ENCODE measurements at places on chromosomes 11 and 22.

DNA sequence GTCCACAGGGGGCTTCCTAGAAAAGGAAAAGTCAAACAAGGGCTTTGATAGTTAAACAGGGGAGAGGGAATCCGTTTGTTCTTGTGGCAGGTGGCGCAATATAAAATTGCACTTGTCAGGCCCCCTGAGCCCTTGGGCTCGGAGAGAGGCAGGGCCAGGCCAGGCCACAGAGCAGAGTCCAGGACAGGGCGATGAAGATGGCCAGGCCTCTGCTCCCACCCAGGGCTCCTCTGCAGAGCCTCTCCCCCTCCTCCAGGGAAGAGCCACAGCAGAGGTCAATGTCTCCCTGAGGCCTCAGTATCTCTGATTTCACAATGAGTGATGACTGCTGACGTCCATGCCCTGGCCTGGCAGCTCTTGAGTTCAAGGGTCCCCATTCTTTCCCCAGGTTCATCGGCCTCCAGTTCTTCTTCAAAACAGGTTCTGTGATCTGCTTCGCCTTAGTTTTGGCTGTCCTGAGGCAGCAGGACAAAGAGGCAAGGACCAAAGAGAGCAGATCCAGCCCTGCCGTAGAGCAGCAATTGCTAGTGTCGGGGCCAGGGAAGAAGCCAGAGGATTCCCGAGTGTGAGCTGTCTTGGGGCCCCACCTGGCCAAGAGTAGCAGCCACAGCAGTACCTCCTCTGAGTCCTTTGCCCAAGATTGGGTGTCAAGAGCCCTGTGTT is 36.4 kb upstream of the TPBGL start:
- no peak for DNase-seq

- no peak for DNase-seq
These were observed 16.3 kb downstream of the NECTIN1 start for GRCh38 chr11:119712459-119713358.

GRCh38 chr11:124717421-124717785 is 22.3 kb upstream of the NRGN start:
- no peak for DNase-seq

GRCh38 chr11:120642196-120642894 is 130.8 kb downstream of the GRIK4 start:
- no peak for DNase-seq

GRCh38 chr22:30393885-30394284 is 2.9 kb upstream of the SEC14L2 start:
- DNase-seq: no peak

GRCh38 chr22:39144101-39144767 is 8.2 kb downstream of the CBX7 start:
- DNase-seq: peak; percentile 24

GRCh38 chr11:911031-911889 is 650 bp upstream of the CHID1 start:
- peak; percentile 73 for DNase-seq

DNA sequence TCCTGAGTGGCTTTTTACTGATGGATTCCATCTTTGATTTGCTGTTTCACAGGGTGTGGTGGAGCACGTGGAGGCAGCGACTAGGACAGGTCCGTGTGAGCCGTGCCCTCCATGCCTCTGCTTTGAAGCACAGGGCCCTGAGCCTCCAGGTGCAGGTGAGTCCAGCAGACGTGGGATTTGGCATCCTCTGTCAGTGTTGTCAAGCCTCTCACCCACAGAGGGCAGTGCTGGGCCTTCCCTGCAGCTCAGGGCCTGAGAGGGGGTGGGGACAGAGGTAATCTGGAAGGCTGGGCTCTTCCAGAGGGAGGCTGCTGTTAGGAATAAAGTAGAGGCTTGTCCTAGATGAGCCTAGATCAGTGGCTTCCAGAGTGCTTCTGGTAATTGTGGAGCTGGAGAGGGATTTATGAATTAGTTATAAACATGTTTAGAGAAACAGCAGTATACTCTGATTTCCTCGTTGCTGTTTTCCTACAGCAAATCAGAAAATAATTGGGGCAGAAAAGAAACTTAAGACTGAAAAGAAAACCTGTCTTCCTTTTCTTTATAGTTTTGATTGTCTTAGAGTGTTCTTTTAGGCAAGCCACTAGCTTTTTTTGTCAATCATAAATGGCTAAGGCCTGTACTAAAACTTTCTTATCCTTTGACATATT is 65.0 kb downstream of the SFI1 start:
- peak; percentile 77 for DNase-seq

DNA sequence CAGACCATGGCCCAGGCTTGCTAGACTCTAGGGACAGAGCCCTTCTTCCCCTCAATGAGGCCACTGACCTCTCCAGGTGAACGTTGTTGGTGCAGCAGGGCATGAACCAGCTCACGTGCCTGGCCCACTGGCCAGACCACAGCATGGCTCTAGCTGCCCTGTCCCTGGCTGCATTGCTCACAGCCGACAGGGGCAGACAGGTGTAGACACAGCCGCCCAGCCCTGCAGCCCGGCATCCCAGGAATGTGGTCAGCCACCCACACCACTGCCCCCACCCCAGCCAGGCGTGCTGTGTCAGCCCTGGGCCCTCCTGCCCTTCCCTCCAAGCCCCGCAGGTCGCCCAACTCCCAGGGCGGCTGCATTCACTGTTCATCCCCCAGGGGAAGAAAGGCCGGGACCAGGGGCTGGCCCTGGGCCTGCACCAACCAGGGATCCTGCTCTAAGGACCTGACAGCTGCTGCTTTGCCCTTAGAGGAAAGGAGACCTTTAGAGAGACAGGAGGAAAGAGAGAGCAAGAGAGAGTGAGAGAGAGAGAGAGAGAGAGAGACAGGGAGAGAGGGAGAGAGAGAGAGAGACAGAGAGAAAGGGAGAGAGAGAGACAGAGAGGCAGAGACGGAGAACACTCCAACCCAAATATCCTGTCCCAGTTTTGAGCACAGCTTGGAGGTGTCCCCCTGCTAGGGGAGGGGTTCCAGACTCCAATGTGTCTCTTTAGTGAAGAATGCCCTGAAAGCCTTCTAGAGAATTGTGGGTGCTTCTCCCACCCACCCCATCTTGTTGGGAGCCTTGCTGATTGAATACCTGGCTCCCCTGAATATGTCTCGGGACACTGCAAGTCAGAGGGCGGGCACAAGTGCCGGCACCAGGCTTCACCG is 44.2 kb upstream of the LINC01488 start:
- DNase-seq: peak; percentile 12

DNA sequence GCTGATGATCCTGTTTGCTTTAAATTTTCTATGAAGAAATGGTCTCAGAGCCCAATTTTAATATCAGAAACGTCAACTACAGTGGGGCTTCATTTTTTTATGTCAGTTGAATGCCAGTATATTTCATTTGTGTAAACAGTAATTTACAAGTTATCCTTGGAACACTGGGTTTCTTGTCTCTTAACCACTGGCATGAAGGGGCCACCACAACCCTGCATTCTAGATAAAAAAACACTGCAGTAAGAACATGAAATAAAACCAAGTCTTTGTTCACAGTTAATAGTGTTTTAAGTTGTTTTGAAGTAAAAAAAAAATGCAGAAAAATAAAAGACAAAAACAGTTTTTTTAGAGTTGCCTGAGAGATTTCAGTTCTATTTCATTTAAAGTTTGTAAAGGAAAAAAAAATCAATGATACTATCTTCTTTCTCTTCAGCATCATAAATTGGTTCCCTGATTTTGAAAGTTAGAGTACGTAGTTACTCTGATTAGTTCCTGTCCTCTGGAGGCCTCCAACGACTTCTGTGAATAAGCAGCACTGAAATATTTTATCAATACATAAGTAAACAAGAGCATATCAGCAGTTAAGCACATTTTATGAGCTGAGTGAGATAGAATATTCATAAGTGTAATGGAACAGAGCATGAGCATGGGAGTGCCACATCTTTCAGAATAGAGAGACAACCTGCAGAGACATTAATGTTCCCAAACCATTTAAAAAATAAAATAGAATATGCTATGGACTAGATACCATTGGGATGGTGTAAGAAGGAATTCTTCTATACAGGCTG is 7.8 kb upstream of the DDI1 start:
- DNase-seq: no peak

DNA sequence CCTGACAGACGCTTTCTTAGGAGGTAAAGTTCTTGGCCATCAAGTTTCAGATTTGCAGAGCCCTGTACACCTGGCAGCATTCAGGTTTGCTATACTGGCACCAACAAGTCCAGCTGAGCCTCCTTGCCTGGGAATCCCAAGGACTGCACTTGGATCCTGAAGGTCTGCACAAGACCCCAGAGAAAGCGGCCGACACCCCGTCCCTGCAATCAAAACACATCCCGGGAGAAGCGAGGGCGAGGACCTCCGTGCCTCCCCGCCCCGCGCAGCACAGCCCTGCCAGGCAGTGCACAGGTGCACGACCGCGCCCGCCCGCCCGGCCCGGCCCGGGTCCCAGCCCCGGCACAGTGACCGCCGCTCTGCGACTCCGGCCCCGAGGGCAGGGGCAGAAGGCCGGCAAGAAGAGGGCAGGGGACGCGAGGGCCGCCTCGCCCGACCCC is 559 bp downstream of the MRTFA start:
- DNase-seq: no peak

- no peak for DNase-seq
These were observed 12.4 kb downstream of the PIWIL3 start for GRCh38 chr22:24761888-24762675.

GRCh38 chr11:132142554-132142953 is 772.1 kb downstream of the NTM start:
- DNase-seq: no peak

DNA sequence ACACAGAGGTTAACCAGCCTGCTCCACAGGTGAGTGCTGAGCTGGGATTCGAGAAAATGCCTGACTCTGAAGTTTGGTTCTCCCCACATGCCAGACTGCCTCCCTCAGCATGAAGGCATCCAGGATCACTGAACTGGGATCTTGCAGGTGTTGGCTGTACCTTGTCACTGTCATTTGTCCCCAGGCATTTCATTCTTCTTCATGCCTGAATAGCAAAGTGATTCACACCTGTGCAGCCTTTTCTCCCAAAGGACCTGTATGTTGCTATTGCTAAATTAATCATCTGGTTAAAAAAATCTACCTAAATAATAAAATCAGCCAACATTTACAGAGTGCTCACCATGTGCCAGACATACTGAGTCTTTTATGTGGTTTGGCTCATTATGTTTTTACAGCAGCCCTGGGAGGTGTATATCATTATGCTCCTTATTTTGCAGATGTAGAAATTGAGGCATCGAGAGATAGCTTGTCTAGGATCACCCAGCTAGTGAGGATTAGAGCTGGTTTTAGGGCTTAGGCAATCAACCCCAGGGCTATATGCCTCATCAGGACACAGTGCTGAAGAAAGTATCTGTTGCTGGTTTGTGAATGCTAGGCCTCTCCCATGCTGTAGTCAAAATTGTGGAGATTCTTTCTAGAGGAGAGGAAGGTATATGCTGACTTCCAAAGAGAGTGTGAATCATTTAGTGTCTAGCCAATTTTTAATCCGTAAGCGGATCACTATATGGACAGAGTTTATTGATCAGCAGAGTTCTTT is 204.4 kb downstream of the HIPK3 start:
- DNase-seq: no peak

GRCh38 chr22:25101986-25102385 is 97.7 kb upstream of the CRYBB3 start:
- DNase-seq: no peak

- DNase-seq: peak; percentile 40
These were observed 497 bp upstream of the SYT12 start for GRCh38 chr11:67022341-67022933.

GRCh38 chr11:27028561-27028965 is 12.1 kb upstream of the BBOX1 start:
- peak; percentile 79 for DNase-seq

GRCh38 chr11:2989006-2989405 is 3.1 kb downstream of the NAP1L4 start:
- DNase-seq: no peak

GRCh38 chr11:3189196-3189843 is 24.2 kb upstream of the OSBPL5 start:
- DNase-seq: no peak

DNA sequence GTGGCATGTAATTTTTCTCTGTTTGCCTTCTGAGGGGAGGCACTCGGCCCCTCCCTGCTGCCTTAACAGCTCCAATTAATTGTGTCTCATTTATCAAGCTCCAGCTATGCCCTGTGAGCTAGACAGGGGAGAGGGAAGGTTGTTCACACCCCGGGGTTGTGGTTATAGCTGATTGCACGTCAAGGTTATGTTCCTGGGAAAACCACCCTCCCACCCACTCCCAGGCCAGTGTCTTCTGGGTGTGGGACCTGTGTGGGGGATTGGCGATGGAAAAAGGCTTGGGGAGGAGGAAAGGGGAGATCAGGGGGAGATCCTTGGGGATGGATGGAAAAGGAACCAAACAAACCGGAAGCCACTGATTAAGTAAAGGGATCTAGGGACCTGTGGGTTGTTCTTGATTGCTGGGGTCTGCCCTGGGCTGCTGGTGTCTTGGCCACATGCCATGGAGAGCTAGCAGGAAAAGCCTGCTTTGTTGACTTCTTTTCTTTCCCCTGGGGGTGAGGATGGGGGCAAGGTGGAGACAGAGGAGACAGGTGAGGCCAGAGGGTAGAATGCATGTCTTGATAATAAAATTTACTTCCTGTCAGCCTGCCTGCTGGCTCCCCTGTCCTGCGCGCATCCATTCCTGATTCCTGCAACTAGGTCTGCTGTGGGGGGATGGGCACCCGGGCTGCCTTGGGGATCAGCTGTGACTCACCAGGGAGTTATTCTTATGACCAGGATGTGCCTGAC is 13.5 kb upstream of the SORL1-AS1 start:
- DNase-seq: peak; percentile 98

DNA sequence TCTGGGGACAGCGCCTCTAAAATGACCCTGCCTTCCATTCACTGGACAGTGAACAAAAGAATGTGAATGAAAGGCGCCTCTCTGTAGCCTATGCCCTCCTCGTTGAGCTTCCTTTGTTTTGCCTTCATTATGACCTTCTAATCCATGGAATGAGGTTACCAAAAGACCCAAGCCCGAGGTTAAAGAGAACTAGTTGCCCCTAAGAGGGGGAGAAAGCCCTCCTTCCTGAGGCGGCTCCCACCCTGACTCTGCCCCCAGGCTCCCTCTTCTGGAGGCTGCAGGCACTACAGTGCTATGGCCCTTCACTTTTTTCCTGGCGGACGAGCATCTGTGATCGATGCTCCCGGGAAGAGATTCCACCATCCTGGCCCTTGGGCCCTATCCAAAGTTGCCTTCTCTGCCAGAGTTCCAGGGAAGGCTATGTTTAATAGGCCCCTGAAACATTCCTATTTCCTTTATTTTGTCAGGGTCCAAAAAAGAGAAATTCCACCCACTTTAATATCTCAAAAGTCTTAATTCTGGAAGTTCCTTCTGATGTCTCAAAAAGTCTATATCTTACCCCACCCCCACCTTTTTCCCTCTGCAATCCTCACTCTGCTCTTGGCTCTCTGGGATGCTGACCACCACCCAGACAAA is 147.3 kb downstream of the FEZ1 start:
- peak; percentile 50 for DNase-seq

DNA sequence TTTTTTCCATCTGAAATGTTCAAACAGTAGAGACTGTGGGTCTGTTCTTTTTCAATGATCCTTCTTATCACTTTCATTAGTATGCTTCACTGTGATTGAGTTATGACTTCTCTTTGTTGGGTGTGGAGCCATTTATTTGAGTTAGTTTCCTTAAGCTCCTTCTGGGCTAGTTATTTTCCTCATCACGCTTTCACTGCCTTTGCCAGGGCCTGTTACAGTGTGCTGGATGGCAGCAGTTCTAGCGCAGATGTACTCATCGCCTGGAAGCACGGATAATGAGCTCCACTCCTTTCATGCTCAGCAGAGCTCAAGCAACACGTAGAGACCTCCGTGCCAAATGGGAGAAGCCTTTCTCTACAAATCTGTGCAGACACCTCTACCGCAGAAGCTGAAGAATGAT is 7.0 kb upstream of the ARHGAP42 start:
- DNase-seq: no peak
